ENCODE measurements at places on chromosomes 5 and 9. TPM values are rescaled to one million over a fixed set of nuclear protein-coding genes. Genes with fewer than 3 reads are reported as not detected.
A peak's percentile ranks its signal among the peaks of the same experiment; 100 is the strongest.

DNA sequence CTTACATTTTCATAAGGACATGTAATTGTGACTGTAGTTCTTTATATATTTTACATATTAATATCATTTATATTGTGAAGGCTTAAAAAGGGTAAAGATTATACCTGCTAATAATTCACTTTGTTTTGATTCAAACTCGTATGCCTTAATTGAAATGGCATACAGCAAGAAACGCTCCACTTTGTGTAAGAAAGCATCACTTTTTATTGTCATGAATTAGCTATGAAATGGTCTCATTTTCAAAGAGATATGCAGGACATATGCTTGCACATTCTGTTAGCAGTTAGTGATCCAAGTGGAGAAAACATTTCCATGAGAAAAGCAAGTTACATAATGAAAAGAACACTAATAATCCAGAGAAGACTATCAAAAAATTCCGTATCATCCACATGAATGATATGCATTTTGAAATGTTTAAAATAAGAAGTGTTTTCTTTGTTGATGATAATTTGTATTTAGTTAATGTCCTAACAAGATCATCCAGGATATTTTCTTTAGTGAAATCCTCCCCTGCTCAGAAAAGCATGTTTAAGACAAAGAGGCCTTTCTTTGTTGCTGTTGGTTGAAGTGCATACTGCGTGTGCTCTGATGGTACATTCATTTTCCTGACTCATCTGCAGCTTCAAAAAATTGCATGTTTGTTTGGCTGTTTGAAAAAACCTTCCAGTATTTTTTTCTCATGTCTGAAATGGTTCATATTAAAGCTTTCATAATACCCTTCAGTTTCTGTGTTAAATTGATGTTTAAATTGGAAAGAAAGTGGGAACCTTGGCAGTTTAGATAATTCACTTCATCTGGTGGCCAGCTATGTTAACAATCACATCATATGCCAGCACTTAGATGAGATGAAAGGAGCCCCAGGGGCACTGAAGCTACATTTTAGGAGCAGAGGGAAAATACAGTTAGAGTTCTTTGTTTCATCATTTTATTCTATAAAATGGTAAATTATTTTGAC lies 242.2 kb downstream of the CSNK1G3 start:
- DNase-seq = no peak

- DNase-seq = no peak
These were observed 36.1 kb downstream of the TMC1 start for GRCh38 chr9:72557549-72557948.

- no peak for DNase-seq
These were observed 30.4 kb upstream of the DENND1A start for GRCh38 chr9:123960366-123960765.

DNA sequence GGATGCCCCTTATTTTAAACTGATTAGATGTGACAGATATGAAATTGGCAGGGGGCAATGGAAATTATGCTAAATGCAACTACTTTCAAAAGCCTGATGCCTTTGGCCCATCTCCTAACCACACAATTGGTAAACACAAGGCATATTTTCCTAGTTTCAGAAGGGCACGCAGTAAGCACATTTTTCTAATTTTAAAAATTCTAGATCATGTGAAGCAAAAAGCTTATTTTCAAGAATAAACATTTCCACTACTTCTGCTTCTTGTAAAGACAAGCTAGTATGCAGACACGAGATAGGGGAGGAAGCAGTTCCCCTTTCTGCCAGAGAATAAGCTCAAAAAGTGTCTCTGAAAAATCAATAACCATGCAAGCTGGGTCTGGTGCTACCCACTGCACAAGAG lies 67.7 kb downstream of the ABCA1 start:
- DNase-seq = no peak

DNA sequence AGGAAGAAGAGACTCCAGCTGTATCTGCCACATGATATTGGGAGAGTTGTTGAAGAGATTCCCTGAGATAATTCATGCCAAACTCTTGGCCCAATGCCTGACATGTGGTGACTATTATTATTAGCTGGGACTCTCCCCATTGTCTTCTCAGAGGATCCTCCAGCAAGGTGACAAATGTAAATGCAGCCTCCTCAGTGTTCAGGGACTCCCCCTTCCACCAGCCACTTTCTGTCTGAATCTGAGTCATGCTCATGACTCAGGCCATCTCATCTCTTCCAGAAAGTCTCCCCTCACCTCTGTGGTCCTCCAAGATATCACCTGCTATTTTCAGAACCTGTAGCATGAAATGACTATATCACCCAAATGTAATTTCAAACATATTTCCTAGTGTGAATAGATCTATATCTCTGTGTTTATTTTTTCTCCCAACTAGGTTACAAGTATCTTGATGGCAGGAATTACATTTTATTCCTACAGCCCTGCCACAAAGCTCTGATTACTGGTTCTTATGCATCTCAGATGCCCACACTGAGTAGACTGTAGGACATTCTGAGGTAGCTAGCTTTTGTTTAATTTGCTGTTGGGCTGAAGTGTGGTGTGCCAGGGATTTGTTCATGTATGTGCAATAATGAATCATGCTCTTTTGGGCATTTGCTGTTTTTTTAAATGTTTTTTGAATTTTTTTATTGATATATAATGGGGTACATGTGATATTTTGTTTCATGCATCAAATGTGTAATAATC lies 126.6 kb upstream of the IL12B start:
- no peak for DNase-seq

- DNase-seq = no peak
These were observed 679 bp downstream of the SLC6A7 start for GRCh38 chr5:150190503-150190979.

DNA sequence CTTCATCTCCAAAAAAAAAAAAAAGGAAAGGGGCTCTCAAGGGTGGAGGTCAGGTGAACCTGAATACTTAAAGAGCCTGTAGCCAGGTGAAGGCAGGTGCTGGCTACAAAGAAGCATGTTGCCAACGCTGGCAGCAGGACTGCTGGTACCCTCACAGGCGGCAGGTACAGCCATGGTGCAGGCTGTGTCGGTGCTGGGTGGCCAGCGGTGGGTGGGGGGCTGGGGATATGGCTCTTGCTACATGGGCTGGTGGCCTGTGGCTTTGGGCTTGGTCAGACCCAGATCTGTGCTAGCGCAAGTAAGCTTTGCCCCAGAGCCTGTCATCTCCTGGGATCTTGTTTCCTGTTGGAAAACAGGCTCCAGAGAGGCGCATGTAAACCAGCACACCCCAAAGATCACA lies 86.3 kb upstream of the PHYKPL start:
- DNase-seq = no peak

DNA sequence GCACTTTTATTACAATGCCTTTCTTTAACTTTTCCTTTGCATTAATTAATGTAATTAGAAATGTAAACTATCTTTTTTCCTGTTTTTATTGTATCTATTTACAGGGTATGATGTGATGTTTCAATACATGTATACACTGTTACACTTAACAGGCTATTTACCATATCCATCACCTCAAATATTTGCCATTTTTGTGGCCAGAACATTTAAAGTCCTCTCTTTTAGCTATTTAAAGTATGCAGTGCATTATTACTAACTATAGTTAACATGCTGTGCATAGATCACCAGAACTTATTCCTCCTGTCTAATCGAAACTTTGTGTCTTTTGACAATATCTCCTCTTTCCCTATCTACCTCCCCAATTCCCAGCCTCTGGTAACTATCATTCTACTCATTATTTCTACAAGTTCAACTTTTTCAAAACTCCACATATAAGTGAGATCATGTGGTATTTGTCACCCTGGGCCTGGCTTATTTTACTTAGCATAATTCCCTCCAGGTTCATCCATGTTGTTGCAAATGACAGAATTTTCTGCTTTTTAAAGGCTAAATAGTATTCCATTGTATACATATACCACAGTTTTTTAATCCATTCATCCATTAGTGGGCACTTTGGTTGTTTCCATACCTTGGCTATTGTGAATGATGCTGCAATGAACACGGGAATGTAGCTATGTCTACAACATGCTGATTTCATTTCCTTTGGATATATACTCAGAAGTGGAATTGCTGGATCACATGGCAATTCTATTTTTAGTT lies 32.8 kb downstream of the OR2K2 start:
- DNase-seq = no peak

- DNase-seq = no peak
These were observed 66.9 kb upstream of the AGXT2 start for GRCh38 chr5:35114698-35115097.

GRCh38 chr9:72362118-72362531 lies 2.9 kb downstream of the ZFAND5 start:
- DNase-seq = no peak

GRCh38 chr9:87280421-87280820 lies 217.2 kb upstream of the DAPK1 start:
- no peak for DNase-seq

DNA sequence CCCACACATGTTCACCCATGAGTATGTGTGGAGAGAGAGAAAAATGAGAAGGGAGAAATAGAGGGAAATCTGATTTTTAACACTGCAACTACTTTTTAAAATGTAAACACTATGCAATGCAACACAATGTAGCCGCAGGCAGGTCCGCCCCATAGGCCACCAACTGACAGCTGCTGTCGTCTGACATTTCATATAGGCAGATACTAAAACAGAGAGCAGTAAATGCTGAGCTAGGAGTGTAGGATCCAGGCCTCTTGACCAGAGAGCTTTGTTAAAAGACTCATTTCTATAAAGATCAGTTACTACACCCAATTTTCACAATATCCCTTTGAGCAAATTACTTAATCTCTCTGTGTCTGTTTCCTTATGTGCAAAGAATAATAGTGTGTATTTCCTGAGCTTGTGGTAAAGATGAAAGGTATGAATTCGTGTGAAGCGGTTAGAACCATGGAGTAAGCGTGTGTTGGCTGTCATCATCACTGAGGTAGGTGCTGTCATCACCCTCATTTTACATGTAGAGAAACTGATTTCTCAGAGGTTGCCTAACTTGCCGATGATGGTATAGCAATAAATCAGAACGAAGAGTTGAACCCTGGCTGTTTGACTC lies 55.2 kb upstream of the PDE8B start:
- no peak for DNase-seq

DNA sequence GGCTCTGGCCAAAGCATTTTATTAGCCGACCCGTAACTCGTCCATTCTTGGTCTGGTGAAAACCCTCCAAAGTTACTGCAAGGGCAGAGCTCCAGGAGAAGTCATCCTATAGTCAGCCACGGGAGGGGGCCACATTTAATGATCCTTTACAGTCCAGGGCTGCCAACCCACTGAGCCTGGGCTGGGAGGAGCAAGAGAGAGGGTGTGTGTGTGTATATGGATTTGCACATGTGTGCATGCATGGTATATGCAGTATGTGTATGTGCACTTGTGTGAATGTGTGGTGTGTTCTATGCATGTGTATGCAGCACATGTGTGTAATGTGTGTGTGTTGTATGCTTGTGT lies 4.2 kb upstream of the RASGEF1C start:
- no peak for DNase-seq

GRCh38 chr5:148855249-148856008 lies 29.0 kb downstream of the ADRB2 start:
- no peak for DNase-seq

- DNase-seq = peak; percentile 69
These were observed 14.7 kb upstream of the TMEM174 start for GRCh38 chr5:73158313-73158712.

DNA sequence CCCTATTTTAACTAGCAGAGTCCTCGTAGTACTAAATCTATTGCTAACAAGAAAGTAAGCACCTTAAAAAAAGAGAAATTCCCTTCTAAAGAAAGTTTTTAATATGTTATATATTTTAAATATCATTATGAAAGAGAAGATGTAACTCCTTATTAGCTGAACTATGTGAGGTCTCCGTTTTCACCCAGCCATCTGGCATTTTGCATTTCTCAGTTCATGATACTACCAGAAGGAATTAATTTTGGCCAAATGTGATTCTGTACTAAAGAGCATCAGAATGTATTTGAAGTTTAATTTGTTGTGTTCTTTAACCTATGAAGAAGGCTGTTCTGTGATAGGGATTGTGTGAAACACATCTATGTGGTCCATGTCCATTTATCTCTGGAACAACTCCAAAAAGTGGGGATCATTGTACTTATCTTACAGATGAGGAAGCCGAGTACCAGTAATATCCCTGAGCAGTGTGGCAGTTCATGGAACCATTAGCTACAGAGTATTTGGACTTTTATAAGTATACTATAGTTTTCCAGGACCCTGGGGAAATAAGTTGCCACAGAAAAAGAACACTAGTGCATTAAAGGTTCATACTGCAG lies 29.8 kb downstream of the TNFAIP8 start:
- DNase-seq = no peak

DNA sequence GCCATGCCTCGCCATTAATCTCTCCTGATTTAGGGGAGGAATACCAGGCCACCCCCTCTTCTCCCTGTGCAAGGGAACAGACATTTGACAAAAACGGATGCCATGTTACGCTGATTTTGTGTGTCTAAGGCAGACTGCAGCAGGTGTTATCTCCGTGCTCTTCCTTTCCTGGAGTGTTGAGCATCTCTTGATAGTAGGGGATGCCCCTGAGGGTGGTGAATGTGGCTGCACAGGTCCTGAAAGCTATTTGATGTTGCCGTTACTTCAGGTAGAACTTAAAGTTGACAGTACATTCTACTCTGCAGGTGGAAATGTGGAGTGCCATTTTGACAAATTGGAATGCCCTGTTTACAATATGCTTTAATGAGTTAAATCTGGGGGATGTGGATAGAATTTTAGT lies 21.5 kb downstream of the TENT4A start:
- DNase-seq = no peak

GRCh38 chr9:75063556-75064305 lies 24.2 kb downstream of the NMRK1 start:
- DNase-seq = no peak

- DNase-seq = no peak
These were observed 23.4 kb downstream of the CORO2A start for GRCh38 chr9:98168941-98169488.

SHOC1 gene
- polyA plus RNA-seq = 1.4 TPM

DAPK1 gene
- polyA plus RNA-seq = 68.5 TPM

NRARP gene
- polyA plus RNA-seq = 7.7 TPM

C9orf50 gene
- polyA plus RNA-seq = 0.69 TPM

N4BP3 gene
- 4.8 TPM for polyA plus RNA-seq

PDGFRB gene
- 152 TPM for polyA plus RNA-seq

TRPM6 gene
- 0.59 TPM for polyA plus RNA-seq

SHROOM1 gene
- polyA plus RNA-seq = 14.1 TPM

STRBP gene
- polyA plus RNA-seq = 50.2 TPM

MUSK gene
- not detected for polyA plus RNA-seq

FOXD4L3 gene
- not detected for polyA plus RNA-seq

DBH gene
- 0.95 TPM for polyA plus RNA-seq

CTSV gene
- 30.7 TPM for polyA plus RNA-seq

ZNF367 gene
- polyA plus RNA-seq = 7.9 TPM

TNFSF8 gene
- polyA plus RNA-seq = 0.51 TPM

GABRB2 gene
- 2.2 TPM for polyA plus RNA-seq

HTR1A gene
- polyA plus RNA-seq = not detected

SMIM32 gene
- polyA plus RNA-seq = 21.7 TPM

LCN2 gene
- polyA plus RNA-seq = 1.2 TPM
